ENCODE measurements at places on chromosomes 7 and 10.
A peak's percentile ranks its signal among the peaks of the same experiment; 100 is the strongest.

- no peak for DNase-seq
Measured at GRCh38 chr7:95250571-95250970, 73.8 kb downstream of the PON1 start.

DNA sequence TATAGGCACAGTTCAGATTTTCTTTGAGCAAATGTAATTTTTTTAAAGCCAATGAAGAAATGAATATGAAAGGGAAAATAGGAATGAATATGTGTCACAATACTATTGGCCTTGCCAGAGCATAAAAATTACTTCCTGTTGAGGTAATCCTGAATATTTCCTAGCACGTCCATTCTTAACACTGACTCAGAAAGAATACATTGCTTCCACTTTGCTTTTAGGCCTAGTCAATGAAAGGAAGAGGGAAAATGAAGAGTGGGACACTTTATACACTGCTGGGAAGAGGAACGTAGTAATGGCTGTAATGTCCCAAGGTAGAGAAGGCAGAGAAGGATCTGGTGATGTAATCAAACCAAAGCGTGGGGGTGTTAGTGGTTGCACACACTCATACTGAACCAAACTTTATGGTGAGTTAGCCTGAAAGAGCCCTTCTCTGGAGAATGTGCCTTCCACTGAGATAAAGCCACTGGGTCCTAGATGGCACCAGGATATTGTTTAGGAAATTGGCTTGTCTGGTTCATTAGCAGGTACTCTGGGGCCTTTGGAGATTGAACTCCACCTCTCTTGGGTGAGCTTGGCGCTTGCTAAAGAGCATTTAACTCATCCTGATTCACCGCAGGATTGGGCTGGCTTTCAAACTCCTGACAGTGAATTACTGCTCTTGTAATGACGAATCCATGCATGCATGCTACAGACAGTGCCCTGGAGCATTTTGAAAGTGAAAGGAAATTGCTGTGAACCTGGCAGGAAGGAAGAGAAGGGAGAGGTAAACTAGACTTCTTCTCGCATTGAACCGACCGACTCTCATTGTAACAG lies 254.9 kb downstream of the KIAA1217 start:
- DNase-seq: no peak

DNA sequence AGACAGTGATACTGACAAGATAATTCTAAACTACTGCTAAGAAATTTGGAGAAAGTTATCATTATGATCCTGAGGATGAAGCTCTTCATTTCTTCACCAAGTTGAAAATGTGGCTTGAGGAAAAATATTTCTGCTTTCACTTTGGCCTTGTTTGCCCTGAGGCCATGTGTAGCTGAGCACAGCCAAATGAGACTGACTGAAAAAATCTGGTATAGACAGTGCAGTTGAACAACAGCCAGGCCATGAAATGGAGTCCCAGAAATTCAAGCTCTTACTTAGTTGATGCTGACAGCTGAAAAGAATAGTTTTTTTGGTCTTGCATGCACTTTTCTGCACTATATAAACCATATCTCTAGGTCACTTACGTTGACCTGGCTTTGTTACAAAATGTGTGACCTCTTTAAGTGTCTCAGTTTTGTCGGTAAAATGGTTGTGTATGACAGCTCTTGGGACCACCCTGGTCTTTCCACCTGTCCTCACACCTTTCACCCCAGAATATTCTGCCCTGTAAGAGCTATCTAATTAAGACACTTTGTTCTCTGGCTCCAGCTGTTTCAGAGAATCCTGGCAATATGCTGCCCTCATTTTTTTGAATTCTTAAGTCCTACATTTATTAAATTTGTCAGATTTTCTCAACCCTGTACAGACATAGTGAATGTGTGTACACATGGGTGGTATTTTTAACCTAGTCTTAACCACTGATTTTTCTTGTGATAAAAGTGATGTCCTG lies 91.3 kb downstream of the CD36 start:
- no peak for DNase-seq

- DNase-seq: no peak
Measured at GRCh38 chr10:74919671-74920070, 93.3 kb downstream of the KAT6B start.

GRCh38 chr10:119119400-119119799 lies 15.5 kb downstream of the DENND10 start:
- no peak for DNase-seq

DNA sequence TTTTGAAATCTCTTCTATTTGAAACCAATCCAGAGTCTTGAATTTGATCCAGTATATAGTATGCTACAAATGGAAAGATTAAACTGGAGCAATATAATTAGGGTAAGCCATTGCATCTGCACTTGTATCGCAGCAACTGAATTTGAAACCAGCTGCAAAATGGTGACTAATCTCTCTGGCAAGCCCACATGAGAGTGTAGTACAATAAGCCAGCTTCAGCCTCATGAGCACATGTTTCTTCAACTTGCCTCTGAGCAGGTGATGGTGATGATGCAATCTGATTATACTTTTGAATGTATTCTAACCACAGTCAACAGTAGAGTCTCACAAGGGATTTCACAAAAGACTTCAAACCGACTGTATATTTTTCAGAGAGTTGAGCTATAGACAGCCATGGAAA lies 829 bp upstream of the RPA3 start:
- DNase-seq: no peak

DNA sequence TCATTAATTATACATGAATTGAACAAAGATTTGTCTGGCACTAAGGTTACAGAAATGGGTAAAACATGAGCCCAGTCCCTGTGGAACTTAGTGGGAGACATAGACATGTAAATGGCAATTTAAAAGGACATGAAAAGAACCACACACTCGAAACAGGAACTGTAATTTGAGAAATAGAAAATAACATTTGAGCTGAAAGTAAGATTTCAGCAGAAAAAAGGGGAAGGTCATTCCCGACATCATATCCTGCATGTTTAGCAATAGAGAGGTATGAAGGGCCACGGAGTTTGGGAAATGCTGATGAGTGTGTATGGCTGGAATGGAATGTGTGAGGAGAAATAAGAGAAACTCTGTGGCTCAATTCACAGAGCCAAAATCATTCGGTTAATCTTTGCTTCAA lies 175.4 kb upstream of the AHR start:
- DNase-seq: no peak

- DNase-seq: peak; percentile 7
Measured at GRCh38 chr10:45660876-45661411, 11.6 kb downstream of the ZFAND4 start.

DNA sequence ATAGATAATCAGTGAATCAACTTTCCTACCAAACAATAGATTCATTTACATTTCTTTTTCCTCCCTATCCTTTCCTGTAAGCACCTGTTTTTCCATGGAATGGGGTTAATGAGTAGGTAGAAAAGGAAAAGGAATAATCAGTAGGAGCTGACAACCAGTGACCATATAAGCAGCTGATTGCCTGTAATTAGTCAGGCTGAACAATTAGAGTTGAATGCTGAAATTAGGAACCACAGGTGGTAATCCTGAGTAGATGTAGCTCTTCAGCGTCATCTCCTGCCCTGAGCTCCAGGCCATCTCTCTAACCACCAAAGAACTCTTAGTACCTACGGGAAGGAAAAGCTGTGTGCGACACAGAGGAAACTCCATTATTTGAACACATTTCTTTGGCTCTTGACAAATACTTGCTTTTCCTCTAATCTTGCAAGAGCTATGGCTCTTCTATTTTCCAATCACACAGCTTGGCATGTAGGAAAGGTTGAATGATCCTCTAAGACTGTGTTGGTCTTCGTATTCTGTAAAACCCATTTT lies 63.8 kb downstream of the KLHDC10 start:
- DNase-seq: peak; percentile 64

GRCh38 chr10:3048119-3049019 lies 19.0 kb upstream of the PFKP start:
- peak; percentile 43 for DNase-seq

DNA sequence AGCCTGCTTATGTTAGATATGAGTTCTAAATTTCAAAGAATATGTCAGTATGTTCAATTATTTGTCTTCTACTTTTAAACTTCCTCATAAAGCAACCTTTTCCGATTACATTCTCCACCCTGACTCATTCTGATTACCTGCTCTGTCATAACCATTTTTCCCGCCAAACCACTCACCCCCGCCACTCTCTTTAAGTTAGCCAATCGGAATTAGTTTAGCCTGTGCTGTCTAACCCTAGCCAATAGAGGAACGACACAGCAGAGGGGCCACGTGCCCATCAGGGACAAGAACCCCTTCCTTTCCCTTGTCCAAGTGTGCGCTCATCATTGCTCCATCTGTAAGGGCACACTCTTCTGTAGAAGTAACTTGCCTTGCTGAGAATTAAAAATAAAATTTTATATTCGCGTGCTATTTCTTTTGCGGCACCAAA lies 91.4 kb downstream of the CCDC71L start:
- no peak for DNase-seq

DNA sequence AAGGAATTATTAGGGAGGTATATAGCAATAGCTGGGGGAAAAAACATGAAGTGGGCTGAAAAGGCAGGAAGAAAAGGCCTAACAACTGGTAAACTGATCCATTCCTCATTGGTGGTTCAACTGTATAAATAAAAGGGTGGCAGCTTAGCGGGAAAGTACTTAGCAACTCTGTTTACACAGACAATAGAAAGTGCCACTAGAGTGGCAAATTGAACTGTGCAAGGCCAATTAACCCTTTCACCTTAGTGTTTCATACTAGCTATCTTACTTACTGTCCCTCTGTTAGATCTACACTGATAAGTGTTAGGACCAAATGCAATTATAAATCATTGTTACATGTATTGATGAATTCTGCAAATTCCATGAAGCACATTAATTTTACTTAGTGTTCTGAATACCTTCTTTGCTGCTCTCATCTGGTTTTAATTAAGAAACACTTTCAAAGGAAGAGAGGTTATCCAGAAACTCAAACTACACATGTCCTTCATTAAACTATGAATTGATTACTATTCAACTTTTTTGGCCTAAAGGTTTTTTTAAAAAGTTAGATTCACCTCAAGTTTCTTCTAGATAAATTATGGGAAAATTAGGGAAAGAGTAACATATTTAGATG lies 28.0 kb downstream of the DNAJC1 start:
- peak; percentile 78 for DNase-seq

DNA sequence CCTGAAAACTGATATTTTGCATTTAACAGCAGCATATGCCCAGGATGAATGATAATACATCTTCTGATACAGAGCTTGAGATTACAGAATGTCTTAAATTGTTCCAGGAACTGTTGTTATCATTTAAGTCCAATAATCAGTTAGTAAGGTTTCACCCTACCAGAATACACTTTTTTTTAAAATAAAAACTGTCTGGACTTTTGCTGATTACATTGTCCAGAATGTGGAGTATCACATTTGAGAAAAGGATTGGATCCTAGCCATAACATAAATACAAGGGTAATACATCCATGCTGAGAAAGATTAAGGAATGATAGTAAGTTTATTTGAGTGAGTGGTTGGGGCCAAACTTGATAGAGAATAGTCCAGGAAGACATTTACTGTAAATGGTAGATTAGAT lies 71.0 kb downstream of the SEPTIN7 start:
- no peak for DNase-seq

DNA sequence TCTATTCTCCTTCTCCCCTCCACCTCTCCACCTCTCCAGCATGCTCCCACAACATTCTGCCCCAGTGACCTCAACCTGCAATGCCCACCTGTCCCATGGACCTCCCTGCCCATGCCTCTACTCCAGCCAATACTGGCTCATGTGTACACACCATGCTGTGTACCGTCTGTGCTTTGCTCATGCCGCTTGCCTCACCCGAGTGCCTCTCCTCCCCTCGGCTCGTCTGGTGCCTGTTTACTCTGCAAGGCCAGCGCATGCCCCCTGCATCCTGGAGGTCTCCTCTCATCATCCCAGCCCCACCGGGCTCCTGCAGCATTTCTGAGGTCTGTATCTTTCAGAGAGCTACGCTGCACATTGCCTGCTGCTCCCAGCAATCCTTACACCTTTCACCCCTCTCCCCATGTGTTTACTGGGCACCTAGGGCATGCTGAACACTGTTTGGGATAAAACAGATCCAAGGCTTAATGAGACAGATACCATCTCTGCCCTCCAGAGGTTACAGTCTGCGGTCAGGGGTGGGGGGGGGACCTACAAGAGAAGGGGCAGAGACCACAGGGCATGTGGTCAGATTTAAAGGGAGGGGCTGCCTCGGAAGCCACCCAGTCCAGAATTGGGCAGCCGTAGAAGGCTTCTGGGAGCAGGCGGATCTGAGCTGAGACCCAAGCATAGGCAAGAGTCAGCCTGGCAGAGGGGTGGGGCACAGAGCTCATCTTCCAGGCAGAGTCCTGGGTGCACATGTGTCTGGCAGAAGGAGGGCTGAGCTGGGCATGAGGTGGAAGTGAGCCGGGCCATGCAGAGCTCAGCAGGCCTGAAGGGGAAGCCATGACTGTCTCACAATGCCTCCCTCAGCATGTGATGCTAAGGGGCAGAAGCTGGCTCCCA lies 29.6 kb upstream of the PSAP start:
- no peak for DNase-seq

DNA sequence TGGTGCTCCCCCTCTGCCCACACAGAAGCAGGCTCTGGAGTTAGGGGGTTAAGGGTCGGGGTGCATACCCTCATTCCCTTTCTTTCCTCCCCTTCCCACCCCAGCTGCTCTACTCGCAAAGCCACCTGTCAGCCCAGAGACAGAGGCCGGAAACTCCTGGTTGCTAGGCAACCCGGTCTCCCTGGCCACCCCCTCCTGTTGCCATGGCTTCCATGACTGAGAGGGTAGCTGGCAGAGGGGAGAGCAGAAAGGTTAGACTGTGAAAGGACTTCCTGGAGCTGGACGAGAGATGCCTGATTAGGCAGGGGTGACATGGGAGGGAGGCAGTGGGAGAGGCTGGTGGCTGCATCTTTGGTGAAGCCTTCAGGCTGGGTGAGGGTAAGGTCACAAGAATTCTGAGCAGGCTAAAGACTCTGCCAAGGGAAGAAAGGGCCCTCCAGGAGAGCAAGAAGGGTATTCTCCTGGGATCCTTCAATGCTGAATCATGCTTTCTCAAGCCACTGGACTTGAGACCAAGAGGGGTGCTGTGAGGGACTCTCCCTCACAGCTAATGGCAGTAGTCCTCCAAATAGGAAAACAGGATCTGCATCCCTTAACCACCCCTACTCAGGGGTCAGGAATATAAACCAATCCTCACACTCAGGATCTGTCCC lies 5.4 kb downstream of the PSD start:
- peak; percentile 88 for DNase-seq

- DNase-seq: no peak
Measured at GRCh38 chr7:23074443-23075261, 30.9 kb upstream of the KLHL7 start.

DNA sequence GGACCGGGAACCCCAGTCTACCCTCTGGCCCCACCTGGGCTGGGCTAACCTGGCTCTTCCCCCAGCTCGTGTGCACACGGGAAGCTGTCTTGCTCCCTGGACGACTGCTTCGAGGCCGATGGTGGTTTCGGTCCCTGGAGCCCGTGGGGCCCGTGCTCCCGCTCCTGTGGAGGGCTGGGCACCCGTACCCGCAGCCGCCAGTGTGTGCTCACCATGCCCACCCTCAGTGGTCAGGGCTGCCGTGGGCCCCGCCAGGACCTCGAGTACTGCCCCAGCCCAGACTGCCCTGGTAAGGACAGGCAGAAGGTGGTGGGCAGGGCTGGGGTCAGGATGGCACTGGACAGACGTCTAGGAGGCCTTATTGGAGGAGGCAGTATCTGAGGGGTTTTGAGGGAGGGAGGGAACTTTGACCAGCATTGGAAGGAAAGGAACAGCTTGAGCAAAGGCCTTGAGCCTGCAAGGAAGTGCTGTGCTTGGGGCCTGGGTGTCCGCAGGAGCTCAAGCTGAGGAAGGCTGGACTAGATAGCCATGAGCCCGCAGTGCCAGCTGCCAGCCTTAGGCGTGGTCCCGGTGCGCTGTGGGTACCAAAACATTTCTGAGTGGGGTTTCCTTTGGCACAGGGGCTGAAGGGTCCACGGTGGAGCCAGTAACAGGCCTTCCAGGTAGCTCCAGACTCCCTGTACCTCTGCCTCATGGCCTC lies 20.2 kb upstream of the ZNF862 start:
- no peak for DNase-seq
